Endothelial cell (in vitro differentiated cells): ENCODE measurements at places on chromosomes 6 and 20. TPM values are rescaled to one million over a fixed set of nuclear protein-coding genes. Genes with fewer than 3 reads are reported as not detected.

GNL1 gene
- 109 TPM for total RNA-seq

EPB41L1 gene
- total RNA-seq = 19.3 TPM

MLN gene
- total RNA-seq = not detected

ECI2 gene
- total RNA-seq = 66.3 TPM

CTAGE9 gene
- not detected for total RNA-seq
